Osteoblast (primary cell): ENCODE measurements at places on chromosomes 3 and 15. TPM values are rescaled to one million over a fixed set of nuclear protein-coding genes. Genes with fewer than 3 reads are reported as not detected.

ADAMTS9 gene
- 2.7 and 4.0 TPM in 2 replicates for total RNA-seq

FBXO40 gene
- not detected in 2 replicates for total RNA-seq

ZNF445 gene
- total RNA-seq = 9.8 and 11.5 TPM in 2 replicates

HIGD2B gene
- under 0.01 TPM in 1 of 2 replicates, not detected in the other for total RNA-seq

THSD4 gene
- total RNA-seq = 15.6 TPM in 2 replicates

CADPS gene
- 3.2 TPM in 1 of 2 replicates, not detected in the other for total RNA-seq

CD200R1L gene
- total RNA-seq = not detected in 2 replicates

GCNT3 gene
- total RNA-seq = 0.72 and 1.2 TPM in 2 replicates

CNTN4 gene
- total RNA-seq = under 0.01 TPM in 1 of 2 replicates, not detected in the other
